Activated CD4-positive, alpha-beta memory T cell treated with anti-CD3 and anti-CD28 coated beads for 36 hours (primary cell): ENCODE measurements at places on chromosomes 5 and 9. TPM values are rescaled to one million over a fixed set of nuclear protein-coding genes. Genes with fewer than 3 reads are reported as not detected.

The C5orf34 gene
- total RNA-seq: 11.8 TPM

The PCDHGC4 gene
- total RNA-seq: not detected

The ANAPC2 gene
- 36.9 TPM for total RNA-seq

The UBTD2 gene
- 4.9 TPM for total RNA-seq

The GALNT12 gene
- total RNA-seq: 6.3 TPM

The ELOVL7 gene
- 0.38 TPM for total RNA-seq

The SLC6A7 gene
- not detected for total RNA-seq

The SLC36A2 gene
- total RNA-seq: not detected

The ADRB2 gene
- 0.52 TPM for total RNA-seq

The PCDHB5 gene
- total RNA-seq: not detected

The MGAT4B gene
- total RNA-seq: 96.8 TPM

The TICAM2 gene
- 2.0 TPM for total RNA-seq

The ITK gene
- 236 TPM for total RNA-seq

The PCDHB11 gene
- not detected for total RNA-seq

The LECT2 gene
- total RNA-seq: not detected

The ACOT12 gene
- not detected for total RNA-seq

The LRRC19 gene
- total RNA-seq: not detected

The TRAF1 gene
- total RNA-seq: 124 TPM

The PTGES2 gene
- 43.4 TPM for total RNA-seq

The CLK4 gene
- total RNA-seq: 25.1 TPM

The PNPLA7 gene
- 4.0 TPM for total RNA-seq

The POLR3G gene
- 9.6 TPM for total RNA-seq

The PCDHA10 gene
- total RNA-seq: not detected

The KIAA0825 gene
- total RNA-seq: 0.68 TPM

The IL5 gene
- 4.1 TPM for total RNA-seq

The PKD2L2 gene
- total RNA-seq: not detected

The WHRN gene
- total RNA-seq: 4.4 TPM

The GADD45G gene
- 5.1 TPM for total RNA-seq

The SECISBP2 gene
- 34.0 TPM for total RNA-seq

The GPR150 gene
- total RNA-seq: 0.50 TPM

The APBA1 gene
- 0.51 TPM for total RNA-seq

The PDZD2 gene
- not detected for total RNA-seq

The LCN15 gene
- not detected for total RNA-seq

The GLDC gene
- 7.1 TPM for total RNA-seq

The LRRTM2 gene
- not detected for total RNA-seq

The SPATA31E1 gene
- not detected for total RNA-seq

The CCDC183 gene
- total RNA-seq: 0.21 TPM

The GABRP gene
- total RNA-seq: not detected

The PRR7 gene
- 13.3 TPM for total RNA-seq

The JAKMIP2 gene
- 1.1 TPM for total RNA-seq

The NDUFS6 gene
- 38.9 TPM for total RNA-seq

The GRXCR2 gene
- not detected for total RNA-seq

The ASPN gene
- not detected for total RNA-seq

The ANKRD34B gene
- total RNA-seq: not detected

The ACTBL2 gene
- not detected for total RNA-seq

The NTRK2 gene
- 0.65 TPM for total RNA-seq

The SPTAN1 gene
- 228 TPM for total RNA-seq

The IFNA13 gene
- not detected for total RNA-seq

The AGXT2 gene
- not detected for total RNA-seq
